Ovary (tissue), 10 donors: ENCODE measurements at places on chromosomes 12 and 14.

DNA sequence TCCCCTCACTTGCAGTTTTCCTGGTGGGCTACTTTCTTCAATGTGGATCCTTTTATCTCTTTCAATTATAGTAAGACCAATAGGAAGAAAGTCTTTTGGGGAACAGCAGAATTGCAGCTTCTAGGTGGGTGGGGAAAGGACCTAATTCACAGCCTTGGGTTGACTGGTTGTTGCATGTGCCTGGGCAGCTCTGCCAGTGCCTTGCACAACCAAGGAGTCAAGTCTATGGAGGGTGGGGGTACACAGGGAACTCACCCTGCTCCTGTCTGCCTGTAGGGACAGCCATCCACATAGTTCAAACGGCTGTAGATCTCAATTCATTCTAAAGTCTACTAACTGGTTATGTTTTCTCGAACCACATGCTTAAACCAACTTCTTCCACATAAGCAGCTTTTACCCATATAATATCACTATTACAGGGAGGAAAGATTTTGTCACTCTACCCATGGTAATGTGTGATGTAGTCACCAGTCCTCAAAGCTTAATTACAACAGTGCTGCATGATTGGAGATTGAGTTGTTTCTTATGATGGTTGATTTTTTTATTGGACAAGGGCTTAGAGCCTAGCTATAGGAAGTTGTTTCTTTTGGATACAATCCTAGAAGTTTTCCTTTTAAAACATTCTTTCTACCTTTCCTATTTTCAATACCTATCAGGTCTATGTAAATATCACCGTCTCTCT is 117.7 kb upstream of the FRMD6 start:
- no peaks in the 10 kb centered on the region for H3K27me3 ChIP-seq
- H3K4me1 ChIP-seq: no peaks in the 10 kb centered on the region
- H3K4me3 ChIP-seq: no peak overlapping the region
- no peak for DNase-seq
- H3K36me3 ChIP-seq: no peaks in the 10 kb centered on the region

DNA sequence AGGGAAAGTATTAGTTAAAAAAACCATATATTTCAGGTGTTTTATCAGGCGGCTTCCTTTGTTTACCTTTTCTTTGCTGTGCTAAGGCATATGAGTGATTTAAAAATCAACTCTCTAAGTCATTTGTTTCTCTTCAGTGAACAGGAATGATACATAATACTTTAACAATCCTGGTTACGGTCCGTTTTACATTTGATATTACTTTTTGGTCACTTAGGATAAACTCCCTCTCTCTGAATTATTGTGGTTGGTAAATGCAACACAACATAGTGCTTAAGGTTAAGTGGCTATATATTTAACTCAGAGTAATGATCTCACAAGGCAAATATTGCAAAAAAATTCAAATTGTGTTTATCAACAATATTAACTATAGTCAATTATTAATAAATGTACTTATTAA is 32.7 kb upstream of the AKAP6 start:
- H3K27ac ChIP-seq: no peak overlapping the region
- no peak for DNase-seq
- no peaks in the 10 kb centered on the region for H3K4me1 ChIP-seq
- no peak overlapping the region for H3K4me3 ChIP-seq
- no peaks in the 10 kb centered on the region for H3K27me3 ChIP-seq
- no peaks in the 10 kb centered on the region for H3K36me3 ChIP-seq

DNA sequence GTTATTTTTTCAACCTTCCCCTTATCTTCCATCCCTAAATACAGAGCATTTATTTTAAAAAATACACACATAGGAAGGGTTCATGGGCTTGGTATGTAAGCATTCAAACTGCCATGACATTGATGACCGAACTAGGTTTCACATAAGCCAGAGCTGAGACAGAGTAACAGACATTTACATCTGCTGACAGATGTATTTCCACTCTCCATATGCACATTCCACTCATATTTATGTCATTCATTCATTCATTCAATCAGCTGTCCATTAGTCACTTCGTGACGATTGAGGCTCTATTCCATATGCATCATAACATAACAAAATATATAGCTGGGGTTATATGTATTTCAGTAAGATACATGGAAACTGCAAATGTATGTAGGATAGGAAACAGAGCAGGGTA is 145.5 kb upstream of the OTX2 start:
- DNase-seq: no peak
- H3K27me3 ChIP-seq: no peaks in the 10 kb centered on the region
- no peak overlapping the region for H3K27ac ChIP-seq
- no peaks in the 10 kb centered on the region for H3K36me3 ChIP-seq
- H3K4me3 ChIP-seq: no peak overlapping the region

- no peak overlapping the region for H3K4me3 ChIP-seq
- no peaks in the 10 kb centered on the region for H3K4me1 ChIP-seq
- H3K27ac ChIP-seq: no peak overlapping the region
- DNase-seq: peak; percentile 21
- H3K27me3 ChIP-seq: no peaks in the 10 kb centered on the region
Observed at GRCh38 chr14:105864651-105865265, 338.4 kb downstream of the TMEM121 start.

DNA sequence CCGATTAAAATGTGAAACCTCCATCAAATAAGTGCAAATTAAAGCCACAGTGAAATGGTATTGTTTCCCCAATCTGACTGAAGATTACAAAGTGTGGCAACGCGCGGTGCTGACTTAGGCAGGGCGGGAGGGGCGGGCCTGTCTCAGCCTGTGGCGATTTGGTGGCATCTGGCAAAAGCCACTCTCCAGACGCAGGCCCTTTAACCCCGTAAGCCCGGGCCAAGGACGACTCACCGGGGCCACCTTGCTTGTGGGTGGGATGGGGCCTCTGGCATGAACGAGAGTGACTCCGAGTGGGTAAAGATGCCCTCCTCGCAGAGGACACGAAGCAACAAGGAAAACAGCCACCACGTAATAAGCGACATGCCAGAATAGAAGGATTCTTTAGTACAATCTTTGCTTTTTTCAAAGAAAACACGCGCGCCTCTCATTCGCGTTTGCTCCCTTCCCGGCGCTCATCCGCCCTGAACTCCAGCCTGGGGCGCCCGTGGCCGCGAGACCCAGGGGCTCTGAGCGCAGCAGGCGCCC is 815 bp downstream of the DEGS2 start:
- H3K27me3 ChIP-seq: peaks cover 10% of the 10 kb centered on the region
- no peak for DNase-seq
- no peaks in the 10 kb centered on the region for H3K36me3 ChIP-seq
- H3K4me3 ChIP-seq: no peak overlapping the region
- no peak overlapping the region for H3K27ac ChIP-seq

- H3K4me3 ChIP-seq: no peak overlapping the region
- no peak overlapping the region for H3K27ac ChIP-seq
- H3K27me3 ChIP-seq: no peaks in the 10 kb centered on the region
Observed at GRCh38 chr12:52740584-52740983, 36.6 kb downstream of the KRT76 start.
